MCF 10A (cell line): ENCODE measurements at places on chromosomes 4 and X. TPM values are rescaled to one million over a fixed set of nuclear protein-coding genes. Genes with fewer than 3 reads are reported as not detected.

EGF gene
- 0.12 TPM in 1 of 2 replicates, not detected in the other for total RNA-seq

CHRDL1 gene
- not detected in 2 replicates for total RNA-seq

- DNase-seq, result no peak
Observed at GRCh38 chrX:47169273-47169672, 24.3 kb downstream of the RBM10 start.

DNA sequence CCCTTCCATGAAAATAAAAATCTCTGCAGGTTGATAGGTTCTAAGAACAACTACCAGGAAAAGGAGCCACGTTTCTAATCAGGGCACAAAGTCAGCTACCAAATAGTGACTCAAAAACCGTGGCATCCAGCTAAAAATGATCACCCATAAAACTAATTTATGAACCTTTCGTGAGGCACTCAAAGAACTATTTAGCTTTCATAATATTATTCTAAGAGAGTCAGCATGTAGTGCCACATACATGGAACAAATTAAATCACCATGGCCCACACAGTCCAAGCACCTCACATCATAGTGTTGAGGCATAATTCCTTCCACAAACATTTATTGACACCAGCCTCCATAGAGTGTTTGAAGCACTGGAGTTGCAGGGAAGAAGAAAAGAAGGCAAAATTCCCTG is 252.0 kb upstream of the PPARGC1A start:
- DNase-seq, result no peak

DNA sequence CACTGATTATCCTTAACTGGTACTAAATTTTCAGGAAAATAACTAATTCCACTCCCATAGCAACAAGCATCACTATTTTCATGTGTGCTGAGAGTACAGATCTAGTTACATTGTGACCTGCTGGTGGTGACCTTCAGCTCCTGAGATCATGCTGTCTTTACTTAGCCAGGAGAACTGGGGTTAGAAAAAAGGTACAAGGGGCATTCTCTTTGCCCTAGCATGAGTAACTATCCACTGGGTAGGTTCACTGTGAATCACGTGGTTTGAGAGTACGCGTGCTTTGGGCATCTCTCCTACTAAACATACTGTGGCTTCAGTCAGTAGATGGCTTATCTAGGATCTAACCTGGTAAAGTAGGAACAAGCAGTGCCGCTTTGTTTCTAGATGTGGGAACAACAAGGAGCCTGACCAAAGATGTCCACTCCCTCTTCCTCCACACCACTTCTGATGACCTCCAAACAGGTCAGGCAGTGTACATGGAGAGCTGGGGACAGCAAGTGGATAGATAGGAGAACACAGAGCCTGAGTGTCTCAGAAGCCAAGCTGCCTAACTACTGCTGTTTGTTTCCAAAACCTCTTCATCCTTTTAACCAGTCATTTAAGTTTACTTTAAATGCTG is 90.2 kb downstream of the CBR4 start:
- DNase-seq, result no peak

DNA sequence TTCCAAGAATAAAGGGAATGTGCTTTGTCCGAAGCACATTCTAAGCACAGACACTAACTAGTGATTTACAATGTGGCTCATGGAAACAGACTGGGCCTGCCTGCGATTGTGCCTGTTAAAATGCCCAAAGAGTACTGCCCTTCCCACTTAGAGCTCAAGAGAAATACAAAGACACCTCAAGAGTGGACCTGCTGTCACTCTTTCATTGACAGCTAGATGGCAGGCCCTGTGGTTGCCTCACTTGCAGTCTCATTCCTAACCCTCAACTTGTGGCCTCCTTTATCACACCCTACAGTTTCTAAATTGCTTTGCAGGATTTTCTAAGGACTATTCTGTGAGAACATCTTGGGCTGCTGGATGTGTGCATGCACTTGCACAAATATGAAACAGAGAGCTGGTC is 331.0 kb upstream of the EMCN start:
- peak; percentile 17 for DNase-seq

DNA sequence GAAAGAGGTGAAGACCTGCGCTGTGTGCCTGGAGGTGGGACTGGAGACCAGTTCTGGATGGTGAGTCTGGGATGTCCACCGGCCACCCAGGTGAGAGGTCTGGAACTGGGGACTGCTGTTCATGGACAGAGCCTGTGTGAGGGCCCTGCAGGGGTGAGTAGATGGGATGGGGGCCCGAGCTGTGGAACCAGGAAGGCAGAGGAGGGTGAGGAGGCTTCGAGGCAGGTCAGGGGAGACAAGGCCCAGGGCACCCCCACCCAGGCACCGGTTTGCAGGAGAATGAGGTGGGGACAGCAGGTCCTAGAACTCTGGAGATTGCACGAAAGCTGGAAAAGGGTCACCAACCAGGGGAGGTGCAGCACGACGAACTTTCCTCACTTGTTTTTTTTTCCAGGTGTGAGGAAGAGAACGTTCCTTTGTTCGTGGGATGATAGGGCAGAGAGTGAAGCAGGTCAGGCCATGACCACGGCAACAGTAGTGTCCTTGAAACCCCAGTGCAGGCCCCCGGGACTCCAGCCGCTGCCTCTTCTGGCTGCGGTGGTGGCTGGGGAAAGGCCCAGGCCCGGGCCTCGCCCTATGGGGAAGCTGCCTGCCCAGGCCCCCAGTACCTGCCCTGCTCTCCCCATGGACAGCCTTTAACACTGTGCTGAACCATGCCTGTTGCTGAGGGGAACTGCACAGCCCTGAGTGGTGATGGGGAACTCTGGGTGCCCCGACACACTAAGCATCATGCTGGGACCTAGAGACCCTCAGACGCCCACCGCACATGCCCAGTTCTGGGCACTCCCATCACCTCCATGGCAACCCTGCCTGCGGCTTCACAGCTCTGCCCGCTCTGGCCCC is 22.9 kb downstream of the TNIP2 start:
- no peak for DNase-seq

- no peak for DNase-seq
Observed at GRCh38 chr4:136355970-136356369, 1176.3 kb downstream of the PCDH18 start.

- no peak for DNase-seq
Observed at GRCh38 chrX:138845786-138846185, 134.3 kb upstream of the FGF13 start.
